ENCODE measurements at places on chromosomes 4 and X. TPM values are rescaled to one million over a fixed set of nuclear protein-coding genes. Genes with fewer than 3 reads are reported as not detected.

DNA sequence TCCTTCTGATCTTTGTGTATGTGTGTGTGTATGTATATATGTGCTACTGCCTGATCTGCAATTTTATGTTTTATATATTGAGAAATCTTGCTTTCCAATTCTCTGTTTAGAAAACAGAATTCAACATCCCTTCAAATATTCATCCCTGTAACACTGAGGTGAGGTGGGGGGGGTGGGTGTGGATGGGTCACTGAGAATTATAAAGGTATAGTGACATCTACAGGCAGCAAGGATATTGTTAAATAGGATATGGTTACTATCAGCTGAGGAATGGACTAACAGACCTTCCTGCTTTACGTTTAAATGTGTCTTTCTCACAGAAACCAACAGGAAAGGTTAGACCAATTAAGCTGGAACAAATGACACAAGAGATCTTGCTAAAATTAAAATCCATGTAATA lies 19.0 kb upstream of the MAGEB2 start:
- DNase-seq: no peak

GRCh38 chrX:117840645-117841044 lies 276.0 kb downstream of the KLHL13 start:
- no peak for DNase-seq

DNA sequence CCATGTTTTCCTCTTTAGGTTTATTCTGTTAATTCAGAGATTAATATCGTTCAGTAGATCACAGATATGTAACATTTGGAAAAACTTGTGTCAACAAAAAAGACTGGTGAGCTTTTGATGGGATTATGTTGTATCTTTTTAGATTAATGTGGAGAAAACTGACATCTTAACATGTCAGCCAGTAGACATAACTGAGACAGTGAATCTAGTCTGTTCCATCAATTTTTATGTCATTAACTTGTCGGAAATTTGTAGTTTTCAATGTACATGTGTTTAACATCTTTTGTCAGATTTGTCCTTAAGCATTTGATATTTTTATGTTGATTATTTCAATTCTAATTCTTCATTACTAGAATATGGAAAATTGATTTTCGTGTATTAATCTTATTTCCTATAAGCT lies 42.0 kb downstream of the APELA start:
- DNase-seq: no peak

DNA sequence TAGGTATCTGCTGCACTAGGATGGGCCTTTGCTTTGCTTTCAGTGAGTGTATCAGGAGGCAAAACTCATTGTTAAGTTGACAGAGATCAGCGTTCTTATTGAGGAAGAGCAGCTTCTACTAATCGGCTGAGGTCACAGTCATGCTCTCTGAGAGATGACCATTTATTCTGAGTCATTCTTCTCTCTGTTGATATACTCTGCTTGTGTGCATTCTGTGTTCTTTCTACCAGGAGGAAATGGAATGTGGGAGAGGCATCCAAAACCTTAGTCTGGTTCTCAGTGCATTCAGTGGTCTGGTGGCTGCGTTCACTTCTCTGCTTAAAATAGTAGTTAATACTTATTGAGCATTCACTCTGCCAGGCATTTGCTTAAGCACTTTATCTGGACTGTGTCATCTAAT lies 66.2 kb downstream of the RRAGB start:
- no peak for DNase-seq

Gene CTAG2
- not detected for total RNA-seq

Gene GUCY1A1
- total RNA-seq: 55.8 TPM
